ENCODE measurements at places on chromosomes 7 and 10.

DNA sequence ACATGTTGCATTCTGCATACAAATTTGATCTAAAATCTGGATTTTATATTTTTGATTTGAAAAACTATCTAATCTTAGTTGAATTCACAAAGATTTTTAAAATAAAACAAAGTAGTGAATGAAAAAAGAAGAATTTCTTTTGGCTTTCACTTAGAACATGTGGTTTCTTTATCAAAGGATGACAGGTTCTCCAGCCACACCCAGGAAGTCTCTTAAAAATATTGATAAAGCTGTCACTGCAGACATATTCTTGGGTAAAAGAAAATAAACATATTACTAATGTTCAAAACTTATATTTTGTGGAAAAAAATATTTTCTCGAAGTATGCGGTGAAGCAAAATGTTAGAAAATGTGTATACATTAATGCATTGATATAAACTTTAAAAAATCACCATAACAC is 44.3 kb downstream of the ARL4A start:
- no peak for DNase-seq

DNA sequence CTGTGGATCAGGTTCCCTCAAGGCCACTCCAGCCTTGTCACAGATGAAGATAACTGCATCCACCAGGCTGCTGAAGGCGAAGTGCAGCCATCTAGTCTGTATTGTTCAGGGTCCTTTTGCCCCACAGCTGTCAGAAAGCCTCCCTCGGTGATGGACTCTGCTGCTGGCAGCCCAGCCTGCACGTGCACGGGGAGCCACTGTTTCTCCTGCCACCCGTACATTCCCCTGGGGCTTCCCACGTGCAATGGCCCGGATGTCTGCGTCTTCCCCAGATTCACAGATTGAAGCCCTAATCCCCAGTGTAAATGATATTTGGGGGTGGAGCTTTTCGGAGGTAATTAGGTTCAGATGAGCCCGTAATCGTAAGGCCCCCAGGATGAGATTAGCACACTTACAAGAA is 46.6 kb upstream of the VIPR2 start:
- no peak for DNase-seq

GRCh38 chr10:4372601-4373000 is 453.4 kb upstream of the AKR1E2 start:
- no peak for DNase-seq

DNA sequence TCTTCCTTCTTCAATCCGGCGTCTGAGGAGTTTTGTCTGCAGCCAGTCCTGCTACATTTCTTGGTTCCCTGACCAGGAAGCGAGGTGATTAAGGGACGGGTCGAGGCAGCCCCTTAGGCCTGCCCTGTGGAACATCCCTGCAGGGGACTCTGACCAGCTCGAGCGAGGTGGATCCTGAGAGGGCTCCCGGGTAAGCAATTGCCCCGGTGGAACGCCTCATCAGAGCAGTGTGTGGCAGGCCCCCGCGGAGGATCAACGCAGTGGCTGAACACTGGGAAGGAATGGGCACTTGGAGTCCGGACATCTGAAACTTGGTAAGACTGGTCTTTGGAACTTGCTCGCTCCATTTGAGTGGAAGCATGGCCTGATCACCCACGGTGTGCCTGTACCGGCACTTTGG is 121.0 kb downstream of the CUL2 start:
- no peak for DNase-seq

DNA sequence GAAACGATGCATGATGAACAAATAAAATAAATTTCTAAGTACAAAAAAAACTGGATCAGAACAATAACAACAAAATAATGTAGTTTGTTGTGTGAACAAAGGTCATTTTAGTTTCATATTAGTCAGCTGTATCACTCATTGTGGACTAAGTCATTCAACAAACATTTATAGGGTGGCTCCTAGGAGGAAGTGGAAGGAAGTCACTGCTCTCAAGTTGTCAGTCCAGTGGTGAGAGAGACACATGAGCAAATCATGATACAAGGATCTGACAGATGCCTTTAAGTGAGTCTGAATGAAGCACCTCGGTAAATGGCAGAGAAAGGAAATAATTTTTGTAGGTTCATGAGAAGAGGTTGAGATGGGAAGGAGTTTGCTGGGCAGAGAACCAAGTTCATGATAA is 56.8 kb downstream of the EPDR1 start:
- DNase-seq: no peak

Measured in activated T-helper 9 cell treated with anti-CD3 and anti-CD28 coated beads, Interleukin-2, amount 50 U/mL, for 16 hours (primary cell).